Left cardiac atrium (tissue), 4 donors: ENCODE measurements at places on chromosomes 2 and 18.

GRCh38 chr2:7825591-7826312 lies 856.1 kb upstream of the ID2 start:
- DNase-seq: no peak

- DNase-seq: no peak
Observed at GRCh38 chr2:129484999-129485897, 494.2 kb upstream of the RAB6C start.

GRCh38 chr2:129922571-129923264 lies 56.7 kb upstream of the RAB6C start:
- DNase-seq: no peak

GRCh38 chr2:238581126-238581525 lies 154.4 kb downstream of the ASB1 start:
- DNase-seq: no peak

DNA sequence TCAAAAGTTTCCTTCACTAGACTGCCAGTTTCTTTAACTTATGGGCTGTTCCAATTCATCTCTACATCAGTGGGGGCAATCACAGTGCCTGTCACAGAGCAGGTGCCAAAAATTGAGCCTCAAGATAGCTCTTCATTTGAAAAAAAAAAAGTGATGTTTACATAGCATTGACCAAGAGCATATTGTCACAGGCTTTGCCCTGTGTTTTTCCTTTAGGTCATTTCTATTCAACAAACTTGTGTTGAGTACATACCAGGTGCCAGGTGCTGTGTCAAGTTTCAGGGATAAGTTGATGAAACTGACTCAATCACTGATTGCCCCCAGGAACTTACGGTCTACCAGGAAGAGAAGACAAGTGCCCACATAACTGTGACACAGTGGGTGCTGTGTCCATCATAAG lies 22.2 kb upstream of the NT5C1B start:
- no peak for DNase-seq

DNA sequence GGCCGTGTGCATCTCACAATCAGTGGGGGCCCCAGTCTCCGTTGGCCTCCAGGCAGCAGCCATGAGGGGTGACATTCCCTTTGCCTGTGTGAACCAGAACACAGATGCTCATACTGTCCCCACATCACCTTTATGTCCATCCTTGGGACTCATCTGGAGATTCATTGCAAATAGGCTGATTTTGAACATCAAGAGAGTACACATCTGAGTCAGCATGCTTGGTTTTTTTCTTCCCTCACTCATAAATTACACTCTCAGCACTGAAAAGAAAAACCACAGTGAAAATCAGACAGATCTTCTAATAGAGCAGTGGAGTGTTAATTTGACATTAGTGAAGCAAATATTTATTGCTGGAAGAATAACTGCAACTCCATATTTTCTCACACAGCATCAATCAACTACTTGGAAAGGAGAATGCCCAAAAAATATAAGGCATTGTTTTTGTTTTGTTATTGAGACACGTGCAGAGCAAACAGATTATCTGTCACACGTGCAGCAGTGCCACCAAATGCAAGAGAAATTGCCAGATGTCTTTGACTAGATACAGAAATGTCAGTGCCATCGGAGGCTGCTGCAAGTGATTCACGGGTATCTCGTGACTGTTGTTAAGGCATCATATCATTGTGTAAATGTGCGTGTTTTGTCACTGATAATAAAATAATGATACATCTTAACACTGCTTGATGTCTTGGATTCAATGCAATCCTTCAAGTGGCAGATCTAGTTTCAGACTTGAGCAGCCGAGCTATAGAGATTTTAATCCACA lies 10.9 kb downstream of the APCDD1 start:
- no peak for DNase-seq

DNA sequence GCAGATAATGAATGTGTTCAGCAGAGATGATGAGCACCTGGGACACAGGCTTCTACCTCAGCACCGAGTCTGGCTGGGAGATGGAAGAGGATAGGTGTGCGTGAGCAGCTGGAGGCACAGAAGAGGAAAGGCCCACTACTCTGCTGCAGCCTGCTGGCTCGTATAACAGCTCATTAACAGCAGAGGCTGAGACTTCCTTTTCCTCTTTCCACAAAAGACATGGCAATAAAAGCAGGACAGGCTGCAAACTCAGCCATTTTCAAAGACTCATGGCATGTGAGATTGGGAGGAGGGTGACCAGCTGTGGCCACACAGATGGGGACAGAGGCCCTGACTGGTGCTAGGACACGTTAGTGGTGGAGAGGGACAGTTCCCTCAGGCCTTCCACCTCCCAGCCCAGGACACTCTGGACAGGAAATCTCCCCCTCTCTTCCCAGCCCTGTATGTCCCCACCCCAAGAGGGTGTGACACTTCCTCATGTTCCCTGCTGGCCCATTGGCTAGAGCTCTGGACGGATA lies 60.3 kb downstream of the CACNB4 start:
- peak; percentile 51 for DNase-seq

DNA sequence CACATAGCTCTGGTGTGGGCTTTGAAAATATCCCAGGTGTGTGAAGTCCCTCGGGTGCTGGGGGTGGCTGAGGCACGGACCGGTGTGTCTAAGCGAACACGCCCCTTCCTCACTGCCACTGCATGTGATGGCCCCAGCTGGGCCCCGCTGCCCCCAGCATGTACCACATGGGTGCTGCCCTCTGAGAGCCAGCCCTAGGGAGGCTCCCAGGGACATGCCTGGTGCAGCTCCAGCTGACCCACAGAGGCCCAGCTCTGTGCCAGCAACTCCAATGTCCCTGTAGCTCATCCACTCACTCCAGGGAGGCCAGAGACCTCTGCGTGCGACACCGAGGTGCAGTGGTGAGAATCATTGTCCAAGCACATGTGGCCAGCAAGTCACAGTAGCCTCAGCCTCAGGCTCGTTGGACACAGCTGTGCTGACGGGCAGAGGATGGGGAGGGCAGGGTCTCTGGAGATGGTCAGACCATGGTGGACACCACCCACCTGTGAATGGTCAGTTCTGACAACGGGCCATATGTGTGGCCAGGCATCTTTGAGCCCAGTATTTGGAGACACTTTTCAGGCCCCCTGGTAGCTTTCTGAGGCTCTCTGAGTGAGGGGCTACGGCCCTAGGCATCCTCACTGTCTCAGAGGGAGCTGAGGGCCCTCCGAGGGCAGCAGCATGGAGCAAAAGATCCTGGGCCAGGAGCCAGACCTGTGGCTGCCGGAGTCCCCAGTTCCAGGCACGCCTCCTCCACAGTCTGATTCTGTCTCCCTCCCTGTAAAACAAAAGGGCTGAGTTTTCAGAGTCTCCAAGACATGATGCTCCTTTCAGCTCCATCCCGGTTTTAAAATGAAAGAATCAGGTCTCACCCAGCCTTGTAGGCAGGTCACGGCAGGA lies 220.7 kb downstream of the NDUFA10 start:
- no peak for DNase-seq

DNA sequence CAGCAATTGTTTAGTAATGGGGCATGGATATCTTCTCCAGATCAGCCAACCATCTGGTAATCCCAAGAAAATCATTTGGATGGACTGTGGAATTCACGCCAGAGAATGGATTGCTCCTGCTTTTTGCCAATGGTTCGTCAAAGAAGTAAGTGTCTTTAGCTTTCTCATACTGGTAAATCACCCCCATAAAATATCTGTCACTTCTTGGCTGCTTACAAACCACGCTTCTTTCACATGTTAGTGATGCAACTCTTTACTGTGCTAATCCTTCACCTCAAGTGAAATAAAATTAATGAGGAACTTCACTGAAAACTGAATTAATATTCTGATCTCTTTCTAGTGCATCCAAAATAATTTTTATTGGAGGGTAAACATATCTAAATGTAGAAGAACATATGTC lies 18.9 kb downstream of the CPO start:
- DNase-seq: no peak
